Pulmonary artery endothelial cell (primary cell): ENCODE measurements at places on chromosomes 11 and 22. TPM values are rescaled to one million over a fixed set of nuclear protein-coding genes. Genes with fewer than 3 reads are reported as not detected.

Gene ALDH3B1
- total RNA-seq, result 0.74 and 1.3 TPM in 2 replicates

Gene KCNE3
- total RNA-seq, result 0.40 and 1.7 TPM in 2 replicates

DNA sequence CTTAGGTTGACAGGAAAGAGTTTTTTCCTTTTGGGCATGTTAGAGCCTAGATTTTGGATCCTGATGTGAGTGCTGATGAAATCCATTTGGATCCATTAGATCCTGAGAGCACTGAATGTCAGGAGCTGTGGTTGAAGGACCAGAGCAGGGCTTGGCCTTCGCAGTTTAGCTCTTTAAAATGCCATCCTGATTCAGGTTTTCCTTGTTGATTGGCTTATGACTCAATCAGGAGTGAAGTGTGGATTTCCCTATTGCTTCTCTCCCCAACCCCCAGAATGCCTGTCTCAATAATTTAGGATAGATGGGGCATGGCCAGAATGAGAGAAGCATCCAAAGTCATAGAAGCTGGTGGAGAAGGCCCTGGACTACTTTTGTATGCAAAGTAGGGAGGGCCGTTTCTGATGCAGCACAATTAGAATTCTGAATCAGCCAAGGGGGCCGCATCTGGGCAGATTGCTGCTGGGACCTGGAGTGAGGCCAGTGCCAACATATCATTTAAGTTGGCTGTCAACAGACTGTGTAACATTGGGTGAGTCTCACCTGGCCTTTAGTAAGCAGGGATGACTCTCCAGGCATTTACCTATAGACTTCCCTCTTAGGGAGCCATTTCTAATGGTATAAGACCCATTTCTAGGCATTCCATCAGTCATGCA lies 80.5 kb downstream of the TEAD1 start:
- no peak for DNase-seq

- no peak for DNase-seq
Observed at GRCh38 chr11:65434057-65434666, 11.6 kb downstream of the NEAT1 start.

- DNase-seq, result peak; percentile 29
Observed at GRCh38 chr11:129375751-129376657, at the start of gene BARX2. BARX2 (plus strand) TSS chr11:129375848; CDS start chr11:129376036, 188 bp downstream.

Gene NCF4
- not detected in 2 replicates for total RNA-seq
